ENCODE measurements at places on chromosomes 1 and 21.

GRCh38 chr1:202987922-202988583 lies 19.1 kb upstream of the TMEM183A start:
- no peaks in the 10 kb centered on the region for H3K27me3 ChIP-seq

- H3K27ac ChIP-seq = no peak overlapping the region
- no peak overlapping the region for H3K4me3 ChIP-seq
- no peaks in the 10 kb centered on the region for H3K36me3 ChIP-seq
- H3K4me1 ChIP-seq = no peaks in the 10 kb centered on the region
Observed at GRCh38 chr1:181459067-181459466, 24.2 kb upstream of the CACNA1E start.

DNA sequence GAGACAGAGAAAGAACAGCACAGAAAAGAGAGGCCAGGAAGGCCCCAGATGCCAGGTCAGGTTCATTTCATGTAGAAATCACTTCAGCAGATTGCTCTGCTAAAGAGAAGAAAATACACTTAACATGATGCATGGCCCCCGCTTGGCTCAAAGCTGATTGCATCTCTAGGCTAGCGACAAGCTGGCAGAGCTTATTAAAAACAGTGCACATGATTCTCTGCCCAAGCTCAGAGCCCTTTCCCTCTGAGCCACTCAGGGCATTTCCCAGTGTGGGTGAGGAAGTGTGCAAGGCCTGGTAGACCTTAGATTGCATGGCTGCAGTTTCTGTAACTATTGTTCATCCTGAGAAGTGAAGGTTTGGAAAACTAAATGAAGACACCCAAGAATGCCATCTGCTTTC lies 3.3 kb upstream of the CAPN9 start:
- no peak for DNase-seq
- peaks cover 5% of the 10 kb centered on the region for H3K4me1 ChIP-seq
- no peak overlapping the region for H3K27ac ChIP-seq
- H3K27me3 ChIP-seq = peaks cover 25% of the 10 kb centered on the region
- H3K4me3 ChIP-seq = no peak overlapping the region

- DNase-seq = no peak
- no peaks in the 10 kb centered on the region for H3K4me1 ChIP-seq
- no peaks in the 10 kb centered on the region for H3K27me3 ChIP-seq
- no peak overlapping the region for H3K4me3 ChIP-seq
- peaks cover 4% of the 10 kb centered on the region for H3K36me3 ChIP-seq
- H3K27ac ChIP-seq = no peak overlapping the region
Observed at GRCh38 chr1:163351912-163352311, 30.2 kb downstream of the NUF2 start.

DNA sequence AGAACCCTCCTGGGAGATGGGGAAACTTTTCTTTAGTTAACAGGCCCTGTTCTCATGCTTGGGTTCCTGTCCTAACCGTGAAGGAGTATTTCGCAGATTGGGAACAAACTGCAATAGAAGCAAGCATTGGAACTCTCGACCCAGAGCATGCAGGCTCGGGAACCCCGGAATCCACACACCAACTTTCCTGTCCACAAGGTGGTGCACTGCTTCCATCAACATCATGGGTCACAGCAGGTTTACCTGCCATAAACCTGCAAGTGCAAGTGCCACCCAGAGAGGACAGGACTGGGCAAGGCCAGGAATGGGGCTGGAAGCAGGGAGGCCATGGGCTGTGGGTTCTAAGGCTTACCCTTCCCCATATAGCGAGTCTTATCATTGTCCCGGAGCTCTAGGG lies 6.9 kb downstream of the ENO1 start:
- no peak overlapping the region for H3K27ac ChIP-seq
- H3K27me3 ChIP-seq = no peaks in the 10 kb centered on the region
- H3K36me3 ChIP-seq = peaks cover 83% of the 10 kb centered on the region
- DNase-seq = no peak
- H3K4me1 ChIP-seq = peaks cover 41% of the 10 kb centered on the region

- peaks cover 13% of the 10 kb centered on the region for H3K27me3 ChIP-seq
- DNase-seq = no peak
- H3K4me3 ChIP-seq = peak overlapping the region; percentile 87
- H3K27ac ChIP-seq = peak overlapping the region; percentile 48
- H3K4me1 ChIP-seq = peaks cover 5% of the 10 kb centered on the region
- no peaks in the 10 kb centered on the region for H3K36me3 ChIP-seq
Observed at GRCh38 chr1:52928015-52928404, 934 bp downstream of the SCP2 start.

GRCh38 chr21:45286671-45287437 lies 841 bp downstream of the POFUT2 start:
- peak overlapping the region; percentile 88 for H3K4me3 ChIP-seq
- DNase-seq = no peak
- H3K4me1 ChIP-seq = peaks cover 19% of the 10 kb centered on the region
- H3K36me3 ChIP-seq = peaks cover 24% of the 10 kb centered on the region

- H3K36me3 ChIP-seq = no peaks in the 10 kb centered on the region
- H3K4me1 ChIP-seq = no peaks in the 10 kb centered on the region
- DNase-seq = no peak
- no peak overlapping the region for H3K27ac ChIP-seq
- peaks cover 7% of the 10 kb centered on the region for H3K27me3 ChIP-seq
Observed at GRCh38 chr1:166703726-166704462, 135.4 kb upstream of the POGK start.

DNA sequence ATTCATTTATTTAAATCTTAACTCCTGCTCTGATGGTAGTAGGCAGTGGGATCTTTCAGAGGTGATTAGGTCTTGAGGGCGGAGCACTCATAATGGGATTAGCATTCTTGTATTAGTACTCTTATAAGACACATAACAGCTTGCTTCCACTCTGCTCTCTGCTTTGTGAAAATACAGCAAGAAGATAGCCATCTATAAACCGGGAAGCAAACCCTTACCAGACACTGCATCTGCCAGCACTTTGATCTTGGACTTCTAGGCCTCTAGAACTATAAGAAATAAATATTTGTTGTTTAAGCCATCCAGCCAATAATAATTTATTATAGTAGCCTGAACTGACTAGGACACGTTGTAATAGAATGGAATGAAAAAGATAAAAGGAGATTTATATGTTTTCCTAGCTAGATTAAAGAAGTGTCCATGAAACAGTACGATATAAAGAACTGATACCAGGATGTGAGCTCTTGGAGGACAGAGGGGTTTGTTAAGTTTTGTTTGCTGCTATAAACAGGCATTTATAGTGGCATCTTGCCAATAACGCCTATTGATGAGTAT lies 869.9 kb downstream of the MRPL39 start:
- H3K27me3 ChIP-seq = no peaks in the 10 kb centered on the region
- H3K36me3 ChIP-seq = no peaks in the 10 kb centered on the region
- H3K27ac ChIP-seq = no peak overlapping the region
- no peaks in the 10 kb centered on the region for H3K4me1 ChIP-seq
- H3K4me3 ChIP-seq = no peak overlapping the region
- no peak for DNase-seq

DNA sequence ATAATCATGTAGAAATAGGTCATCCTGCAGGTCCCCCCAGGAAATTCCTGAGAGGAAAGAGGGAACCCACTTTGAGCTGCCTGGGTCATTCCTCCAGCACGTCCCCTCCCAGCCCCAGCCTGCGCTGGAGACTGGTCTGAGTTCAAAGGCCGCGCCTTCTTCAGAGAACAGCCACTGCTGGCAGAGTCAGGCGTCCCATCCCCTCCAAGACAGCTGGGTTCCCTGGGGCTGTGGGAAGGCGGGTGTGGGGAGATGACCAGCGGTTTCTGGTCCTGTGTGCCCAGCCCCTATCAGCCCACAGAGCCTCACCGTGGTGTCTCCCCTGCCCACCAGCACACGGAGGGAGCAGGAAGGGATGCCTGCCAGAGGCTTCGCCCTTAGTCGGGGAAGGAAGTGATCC lies 18.0 kb upstream of the TRAPPC10 start:
- H3K27ac ChIP-seq = no peak overlapping the region
- H3K4me3 ChIP-seq = no peak overlapping the region
- no peaks in the 10 kb centered on the region for H3K4me1 ChIP-seq
- peaks cover 2% of the 10 kb centered on the region for H3K27me3 ChIP-seq
- DNase-seq = no peak

DNA sequence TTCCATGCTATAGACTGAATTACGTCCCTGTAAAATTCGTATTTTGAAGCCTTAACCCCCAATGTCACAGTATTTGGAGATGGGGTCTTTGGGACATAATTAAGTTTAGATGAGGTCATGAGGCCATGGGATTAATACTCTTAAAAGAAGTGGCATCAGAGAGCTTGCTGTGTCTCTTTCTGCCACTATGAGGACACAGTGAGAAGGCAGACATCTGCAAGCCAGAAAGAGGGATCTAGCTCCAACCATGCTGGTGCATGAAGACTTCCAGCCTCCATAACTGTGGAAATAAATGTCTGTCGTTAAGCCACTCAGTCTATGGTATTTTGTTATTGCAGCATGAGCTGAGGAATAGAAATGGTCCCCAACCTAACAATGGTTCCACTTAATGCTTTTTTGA lies 99.0 kb downstream of the LTN1 start:
- peaks cover 42% of the 10 kb centered on the region for H3K27me3 ChIP-seq
- H3K4me1 ChIP-seq = peaks cover 4% of the 10 kb centered on the region
- no peak for DNase-seq
- H3K36me3 ChIP-seq = no peaks in the 10 kb centered on the region

GRCh38 chr1:53176452-53177208 lies 20.0 kb upstream of the CPT2 start:
- no peaks in the 10 kb centered on the region for H3K36me3 ChIP-seq
- no peak overlapping the region for H3K27ac ChIP-seq
- DNase-seq = no peak

DNA sequence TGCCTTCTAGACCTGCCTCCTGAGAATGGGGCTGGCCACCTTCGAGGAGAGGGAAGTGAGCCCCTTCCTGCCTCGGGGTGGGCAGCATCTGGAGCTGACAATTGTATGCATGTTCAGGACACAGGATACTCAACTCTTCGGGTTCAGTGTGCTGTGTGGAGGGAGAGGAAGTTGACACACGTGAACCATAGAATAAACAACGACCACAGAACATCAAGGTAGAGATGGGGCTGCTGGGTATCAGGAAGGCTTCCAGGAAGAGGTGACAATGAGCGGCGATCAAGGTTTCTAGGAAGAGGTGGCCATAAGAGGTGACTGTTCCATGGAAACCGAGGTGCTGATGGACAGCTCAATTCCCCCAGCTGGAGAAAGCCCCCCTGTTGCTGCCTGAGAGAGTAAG lies 22.0 kb downstream of the UBIAD1 start:
- no peaks in the 10 kb centered on the region for H3K27me3 ChIP-seq
- peak overlapping the region; percentile 73 for H3K27ac ChIP-seq
- no peak overlapping the region for H3K4me3 ChIP-seq
- no peak for DNase-seq

GRCh38 chr1:41907446-41907845 lies 11.3 kb downstream of the HIVEP3 start:
- no peak for DNase-seq
- no peak overlapping the region for H3K4me3 ChIP-seq
- peaks cover 3% of the 10 kb centered on the region for H3K36me3 ChIP-seq
- peaks cover 35% of the 10 kb centered on the region for H3K27me3 ChIP-seq

DNA sequence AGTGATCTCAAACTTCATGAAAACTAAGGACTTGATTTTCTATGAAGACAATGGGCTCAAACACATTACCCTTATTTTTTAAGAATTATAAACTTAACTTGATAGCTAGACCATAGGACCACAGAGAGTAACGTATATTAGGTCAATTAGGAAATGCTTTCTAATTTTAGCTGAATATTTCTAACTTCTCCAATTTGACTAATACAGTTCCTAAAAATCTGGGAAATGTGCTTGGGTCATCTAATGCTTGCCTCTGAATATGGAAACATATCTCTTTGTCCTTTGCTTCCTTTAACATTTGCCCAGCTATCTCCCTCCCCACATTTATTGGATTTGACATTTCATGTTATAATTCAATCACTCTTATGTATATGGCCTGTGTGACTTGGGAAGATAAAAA lies 141.4 kb downstream of the LHX8 start:
- H3K36me3 ChIP-seq = no peaks in the 10 kb centered on the region
- peaks cover 6% of the 10 kb centered on the region for H3K27me3 ChIP-seq
- no peak overlapping the region for H3K4me3 ChIP-seq
- H3K4me1 ChIP-seq = no peaks in the 10 kb centered on the region
- DNase-seq = no peak
- no peak overlapping the region for H3K27ac ChIP-seq

DNA sequence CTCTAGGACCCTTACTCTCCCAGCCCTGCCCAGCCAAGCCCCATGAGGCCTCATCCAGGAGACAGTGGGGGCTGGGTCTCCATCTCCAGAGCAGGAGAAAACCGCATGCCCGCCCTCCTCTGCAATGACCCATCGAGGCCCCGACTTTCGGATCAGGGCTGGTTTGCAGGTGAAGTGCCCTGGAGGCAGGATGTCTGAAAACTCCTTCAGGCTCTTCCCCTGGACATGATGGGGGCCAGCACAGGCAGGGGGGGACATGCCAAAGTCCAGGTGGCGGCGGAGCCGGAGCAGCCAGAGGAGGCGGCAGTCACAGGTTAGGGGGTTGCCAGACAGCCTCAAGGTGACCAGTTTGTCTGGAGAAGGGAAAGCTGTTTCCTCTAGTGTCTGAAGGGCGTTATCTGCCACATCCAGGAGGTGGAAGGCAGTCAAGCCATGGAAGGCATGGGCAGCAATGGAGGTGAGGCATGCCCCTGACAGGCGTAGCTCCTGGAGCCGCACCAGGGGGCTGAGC lies 3.9 kb downstream of the LINGO4 start:
- H3K27ac ChIP-seq = no peak overlapping the region
- peaks cover 5% of the 10 kb centered on the region for H3K36me3 ChIP-seq
- H3K27me3 ChIP-seq = peaks cover 17% of the 10 kb centered on the region
- DNase-seq = no peak
- peaks cover 19% of the 10 kb centered on the region for H3K4me1 ChIP-seq
- no peak overlapping the region for H3K4me3 ChIP-seq

- peaks cover 31% of the 10 kb centered on the region for H3K27me3 ChIP-seq
- no peak overlapping the region for H3K27ac ChIP-seq
- peaks cover 3% of the 10 kb centered on the region for H3K4me1 ChIP-seq
- no peak for DNase-seq
Observed at GRCh38 chr21:45049714-45050344, 24.6 kb upstream of the ADARB1 start.

- H3K27ac ChIP-seq = no peak overlapping the region
- H3K36me3 ChIP-seq = no peaks in the 10 kb centered on the region
- peaks cover 44% of the 10 kb centered on the region for H3K27me3 ChIP-seq
Observed at GRCh38 chr1:203101813-203102634, 16.2 kb upstream of the MYOG start.

DNA sequence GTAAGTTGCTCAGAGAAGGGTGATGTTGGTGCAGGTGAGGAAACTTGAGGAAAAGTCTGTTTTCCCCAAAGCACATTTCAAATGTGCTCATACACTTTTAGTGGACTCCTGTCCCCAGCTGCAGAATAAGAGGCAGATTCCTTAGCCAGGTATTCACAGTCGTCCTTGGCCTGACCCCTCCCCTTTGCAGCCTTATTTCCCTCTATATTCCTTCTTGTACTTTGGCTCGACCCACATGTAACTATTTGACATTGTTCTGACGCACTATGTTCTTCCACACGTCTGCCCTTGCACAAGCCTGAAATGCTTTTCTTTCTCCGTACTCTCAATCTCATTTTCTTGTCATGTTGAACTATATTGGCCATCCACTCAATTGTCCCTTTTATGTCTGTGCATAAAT lies 498.4 kb upstream of the USP24 start:
- H3K27ac ChIP-seq = no peak overlapping the region
- no peaks in the 10 kb centered on the region for H3K27me3 ChIP-seq
- H3K4me3 ChIP-seq = no peak overlapping the region
- H3K36me3 ChIP-seq = no peaks in the 10 kb centered on the region

Data from stimulated activated naive B cell treated with anti-CD40 and anti-IgM and Interleukin-4, amounts not matched to agents 10 μg/mL and 1 μg/mL and 100 μg/mL, for 72 hours (primary cell).